Esophagus muscularis mucosa (tissue), 4 donors: ENCODE measurements at places on chromosomes 12 and 14.

- no peak for DNase-seq
These were observed 429.1 kb downstream of the DAD1 start for GRCh38 chr14:22159957-22160356.

GRCh38 chr14:75469164-75469563 is 41.3 kb downstream of the JDP2 start:
- no peak for DNase-seq

DNA sequence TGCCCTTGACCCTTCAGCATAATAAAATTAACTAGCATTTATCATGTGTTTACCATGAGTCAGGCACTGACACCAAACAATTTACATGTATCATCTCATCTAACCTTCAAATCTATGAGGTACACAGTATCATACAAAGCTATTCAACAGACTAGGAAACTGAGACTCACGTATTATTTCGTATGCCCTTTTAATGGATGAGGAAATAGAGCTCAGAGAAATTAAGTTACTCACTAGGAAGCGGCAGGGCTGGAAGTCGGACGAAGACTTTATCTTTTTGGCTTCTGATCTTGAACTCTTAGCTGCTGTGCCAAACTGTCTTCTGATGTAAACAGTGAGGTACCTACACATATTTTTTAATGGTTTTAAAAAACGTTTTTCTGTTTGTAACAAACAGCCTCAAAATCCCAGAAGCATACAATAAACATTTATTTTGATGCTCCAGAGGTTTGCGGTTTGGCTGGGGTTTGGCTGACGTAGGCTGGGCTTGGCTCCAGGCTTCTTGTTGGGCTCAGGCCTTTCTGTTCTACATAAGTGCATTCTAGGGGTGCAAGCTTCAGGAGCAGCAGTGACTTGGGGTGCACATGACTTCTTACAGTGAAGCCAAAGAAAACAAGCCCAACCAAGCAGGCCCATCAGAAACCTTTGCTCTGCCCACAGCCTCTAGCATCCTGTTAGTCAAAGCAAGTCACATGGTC is 184.7 kb downstream of the TBX5 start:
- no peak for DNase-seq

DNA sequence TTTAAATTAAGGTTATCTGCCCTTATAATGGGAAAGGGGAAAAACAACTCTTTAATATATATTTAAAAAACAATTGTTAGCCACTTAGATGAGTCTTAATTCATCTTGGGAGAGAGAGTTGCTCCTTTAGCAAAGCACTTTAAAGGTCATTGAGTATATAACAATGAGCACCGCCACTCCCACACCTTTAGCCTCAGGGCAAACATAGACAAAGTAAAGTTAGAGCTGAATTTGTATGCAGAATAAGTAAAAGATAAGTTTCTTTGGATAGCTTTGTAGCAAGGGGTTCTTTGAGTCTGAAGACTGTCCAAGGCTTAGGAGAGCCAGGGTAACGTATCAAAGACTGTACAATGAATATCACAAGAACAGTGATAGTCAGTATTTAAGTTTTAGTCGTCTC is 728.8 kb upstream of the LMO3 start:
- DNase-seq, result no peak

- DNase-seq, result no peak
These were observed 2.3 kb upstream of the NOP2 start for GRCh38 chr12:6570264-6570887.

DNA sequence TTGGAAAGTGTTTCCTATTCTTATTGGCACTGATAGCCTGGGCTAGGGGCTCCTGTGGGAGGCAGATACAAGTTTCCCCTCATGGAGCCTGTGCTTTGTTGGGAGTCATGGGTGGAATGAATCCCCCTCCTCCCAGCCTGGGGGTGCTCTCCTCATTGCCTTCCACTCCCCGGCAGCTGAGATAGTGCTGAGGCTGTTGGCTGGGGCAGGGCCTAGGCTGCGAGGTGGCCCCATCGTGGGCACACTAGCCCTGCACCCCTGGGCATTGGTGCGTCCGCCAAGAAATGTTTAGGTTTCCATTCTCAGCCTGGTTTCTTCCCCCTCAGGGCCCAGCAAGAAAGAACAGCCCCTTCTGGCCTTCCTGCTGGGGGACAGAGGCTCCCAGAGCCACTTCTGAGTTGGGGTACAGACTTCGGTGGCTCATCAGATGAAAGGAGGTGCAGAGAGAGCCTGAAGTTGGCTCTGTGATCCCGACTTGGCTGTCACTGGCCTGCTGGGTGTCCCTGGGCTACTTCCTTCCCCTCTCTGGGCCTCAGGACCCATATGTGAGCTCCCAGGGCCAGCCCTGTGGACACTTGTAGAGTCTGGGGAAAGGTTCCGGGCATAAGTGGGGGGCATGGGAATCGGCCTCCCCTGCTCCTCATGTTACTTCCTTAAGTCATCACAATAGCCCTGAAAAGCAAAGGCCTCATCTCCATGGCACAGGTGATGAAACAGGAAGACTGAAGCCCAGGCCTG is 2.7 kb upstream of the ARL6IP4 start:
- DNase-seq, result no peak

DNA sequence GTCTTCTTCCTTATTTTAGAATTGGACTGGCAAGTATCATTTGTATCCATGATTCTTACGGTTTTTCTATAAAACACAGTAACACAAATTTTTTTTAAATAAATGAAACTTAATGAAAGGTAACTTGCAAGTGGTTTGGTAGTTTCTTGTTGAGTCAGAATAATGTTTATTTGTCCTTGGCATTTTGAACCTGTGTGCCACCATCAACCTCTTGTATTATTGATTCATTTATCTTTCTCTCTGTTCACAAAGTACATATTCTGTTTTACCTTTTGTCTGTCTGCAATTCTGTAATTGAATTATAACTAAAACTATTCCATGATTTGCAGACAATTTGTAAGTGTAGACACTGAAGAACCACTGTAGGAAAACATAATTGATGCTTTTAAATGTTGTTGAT is 54.7 kb downstream of the MIPOL1 start:
- DNase-seq, result no peak

DNA sequence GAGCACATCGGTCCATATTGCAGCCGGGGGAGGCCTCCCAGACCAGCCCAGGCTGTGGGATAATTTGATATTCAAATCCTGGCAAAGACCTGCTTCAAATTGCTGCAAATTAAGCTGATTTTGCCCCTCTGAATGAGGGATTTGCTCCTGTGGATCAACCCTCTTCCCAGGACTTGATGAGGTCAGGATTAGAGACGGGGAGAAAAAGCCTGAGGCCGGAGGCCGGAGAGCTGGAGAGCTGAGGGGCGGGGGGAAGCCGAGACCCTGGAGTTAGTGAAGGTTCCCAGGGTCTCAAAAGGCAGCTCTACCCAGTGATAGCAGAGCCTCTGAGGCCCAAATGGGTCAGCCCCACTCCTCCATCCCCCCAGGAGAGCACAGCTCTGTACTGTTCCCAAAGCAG is 17.5 kb upstream of the VSX2 start:
- no peak for DNase-seq

- DNase-seq, result peak; percentile 100
These were observed at the start of gene HSP90B1 for GRCh38 chr12:103930034-103930786. TSS of gene HSP90B1 (plus strand) at chr12:103930410. CDS start at chr12:103930516, 106 bp downstream.

DNA sequence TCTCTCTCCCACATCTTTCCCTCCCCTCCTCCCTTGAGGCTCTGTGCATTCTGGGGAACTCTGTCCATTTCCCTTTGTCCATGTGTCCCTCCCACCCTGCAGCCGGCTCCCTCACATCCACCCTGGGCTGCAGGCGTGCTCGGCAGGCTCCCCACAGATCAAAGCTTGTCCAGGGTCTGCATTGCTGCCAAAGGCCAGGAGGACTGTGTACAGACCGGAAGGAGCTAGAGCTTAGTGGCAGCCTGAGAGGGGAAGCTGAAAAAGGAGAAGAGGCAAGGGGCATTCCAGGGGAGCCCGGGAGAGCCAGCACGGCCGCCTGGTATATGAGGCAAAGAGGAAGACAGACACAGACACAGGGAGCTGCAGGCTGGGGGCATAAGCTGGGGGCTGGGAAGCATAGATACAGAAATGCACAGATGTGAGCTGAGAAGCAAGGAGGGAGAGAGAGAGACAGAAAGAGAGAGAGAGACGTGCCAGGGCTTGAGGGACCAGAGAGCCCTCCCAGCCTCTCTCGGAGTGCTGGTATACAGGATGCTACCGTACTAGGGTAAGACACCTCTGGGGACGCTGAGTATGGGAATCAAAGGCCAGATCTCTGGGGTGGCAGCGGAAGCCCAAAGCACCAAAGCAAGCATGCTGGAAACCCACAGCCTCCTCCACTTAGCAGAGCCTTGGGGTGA is 3.3 kb downstream of the CD4 start:
- DNase-seq, result no peak

DNA sequence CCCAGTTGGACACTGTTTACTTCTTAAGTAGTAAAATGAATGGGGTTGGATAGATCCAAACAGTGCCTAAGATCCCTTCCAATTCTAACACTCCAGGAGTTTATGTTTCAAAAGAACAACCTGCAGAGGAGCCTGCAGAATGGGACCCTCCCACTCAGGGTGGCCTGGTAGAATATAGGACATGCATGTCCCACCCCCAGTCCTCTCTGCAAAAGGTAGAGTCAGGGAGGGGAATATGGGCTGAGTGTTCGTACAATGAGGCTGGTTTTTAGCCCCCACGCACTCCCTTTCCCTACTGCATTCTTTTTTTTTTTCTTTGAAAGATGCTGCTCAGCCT is 11.8 kb upstream of the NYNRIN start:
- DNase-seq, result no peak

- DNase-seq, result no peak
These were observed 723 bp downstream of the NFATC4 start for GRCh38 chr14:24368562-24369252.

- DNase-seq, result no peak
These were observed 52.3 kb upstream of the CCND2 start for GRCh38 chr12:4221258-4221620.

GRCh38 chr12:68375756-68376695 is 43.9 kb upstream of the MDM1 start:
- DNase-seq, result no peak

GRCh38 chr12:50690925-50691324 is 73.0 kb upstream of the ATF1 start:
- DNase-seq, result no peak

DNA sequence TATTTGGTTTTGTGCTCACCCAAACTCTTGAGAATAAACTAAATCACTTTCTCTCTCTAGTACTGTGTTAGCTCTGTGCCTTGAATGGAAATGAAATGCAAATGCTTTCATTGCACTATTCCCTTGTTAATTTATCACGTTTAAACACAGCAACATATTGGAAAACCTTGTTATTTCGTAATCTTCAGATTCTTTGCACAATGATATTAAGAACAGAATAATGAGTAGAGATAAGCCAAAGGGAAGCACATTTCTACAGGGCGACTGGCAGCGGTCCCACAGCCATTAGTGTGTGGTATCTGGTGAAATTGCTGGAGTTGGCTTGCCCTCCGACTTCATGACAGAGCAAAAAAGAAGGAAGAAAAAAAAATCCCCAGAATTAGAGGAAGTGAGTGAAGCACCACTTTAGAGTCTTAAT is 166.1 kb upstream of the E2F7 start:
- no peak for DNase-seq

- peak; percentile 66 for DNase-seq
These were observed 197.8 kb upstream of the FRMD6 start for GRCh38 chr14:51453869-51454268.

DNA sequence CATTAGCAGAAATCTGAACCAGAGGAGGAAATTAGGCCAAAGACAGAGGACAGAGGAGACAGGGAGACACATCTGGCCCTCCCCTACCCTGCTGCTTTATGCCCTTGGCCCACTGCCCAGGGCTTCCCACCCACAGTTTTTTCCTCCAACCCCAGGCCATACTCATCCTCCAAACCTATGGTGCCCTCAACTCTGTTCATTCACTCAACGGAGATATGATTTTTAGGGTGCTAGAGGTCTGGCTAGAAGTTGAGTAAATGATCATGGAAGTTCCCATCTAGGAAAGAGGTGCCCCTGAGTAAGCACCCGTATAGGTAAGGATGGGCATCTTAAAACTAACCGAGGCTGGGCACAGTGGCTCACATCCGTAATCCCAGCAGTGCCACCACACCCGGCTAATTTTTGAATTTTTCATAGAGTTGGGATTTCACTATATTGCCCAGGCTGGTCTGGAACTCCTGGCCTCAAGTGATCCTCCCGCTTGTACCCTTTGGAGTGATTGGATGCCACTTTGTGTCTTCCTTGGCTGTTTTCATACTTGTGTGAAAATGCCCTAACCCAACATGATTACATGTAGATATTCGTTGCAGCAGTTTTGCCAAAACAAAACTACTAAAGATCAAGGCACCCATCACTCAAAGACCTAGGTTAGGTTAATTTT is 4.4 kb downstream of the KRT18 start:
- DNase-seq, result no peak

DNA sequence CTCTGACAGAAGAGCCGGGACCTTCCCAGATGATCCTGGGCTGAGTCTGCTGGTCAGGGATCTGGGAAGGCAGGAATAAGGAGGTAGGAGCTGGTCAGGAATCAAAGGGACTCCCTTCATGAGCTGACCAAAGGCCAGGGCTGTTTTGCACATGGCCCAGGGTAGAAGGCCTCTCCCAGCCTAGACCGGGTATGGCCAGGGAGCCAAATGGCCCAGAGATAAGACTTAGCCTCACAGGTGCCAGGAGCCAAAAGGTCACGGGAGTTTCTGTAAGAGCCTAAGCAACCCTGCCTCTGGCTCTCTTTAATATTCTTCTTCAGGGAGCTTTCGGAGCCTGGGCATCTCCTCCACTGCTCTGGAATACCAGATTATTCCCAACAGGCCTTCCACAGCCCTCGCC is 191.3 kb upstream of the PWP1 start:
- DNase-seq, result no peak

- DNase-seq, result peak; percentile 90
These were observed 417.3 kb downstream of the SNAPC1 start for GRCh38 chr14:62179367-62180018.

DNA sequence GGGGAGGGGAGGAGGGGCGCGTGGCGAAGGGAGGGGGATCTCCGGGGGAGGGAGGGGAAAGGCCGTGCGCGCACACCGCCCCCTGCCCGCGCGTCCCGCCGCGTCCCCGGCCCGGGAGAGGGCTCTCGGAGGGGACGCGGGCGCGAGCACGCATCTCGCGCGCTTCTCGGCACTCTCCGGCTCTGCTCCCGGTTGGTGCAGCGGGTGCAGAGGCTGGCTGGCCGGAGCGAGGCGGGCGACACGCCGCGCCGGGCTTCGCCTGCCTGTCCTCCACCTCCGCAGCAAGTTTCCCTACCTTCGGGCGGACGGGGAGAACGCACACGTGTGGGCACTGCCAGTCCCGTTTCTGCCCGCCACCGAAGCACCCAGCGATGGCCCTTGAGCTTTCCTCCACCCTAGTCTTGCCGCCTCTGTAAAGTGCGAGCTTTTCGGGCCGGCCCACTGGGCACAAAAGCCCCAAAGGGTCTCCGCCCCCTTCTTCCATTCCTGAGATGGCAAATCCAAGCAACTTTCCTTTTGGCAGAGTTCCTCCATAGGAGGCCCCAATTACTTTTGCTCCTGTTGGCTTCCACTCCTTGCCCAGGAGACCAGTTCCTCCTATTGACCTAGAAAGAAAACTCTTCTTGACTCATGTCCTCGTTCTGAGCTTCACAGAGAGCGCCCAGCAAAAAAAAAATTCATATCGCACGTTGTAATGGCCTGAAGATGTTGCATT is 363 bp upstream of the CSAD start:
- no peak for DNase-seq
